Activated CD8-positive, alpha-beta memory T cell treated with anti-CD3 and anti-CD28 coated beads for 1 hour (primary cell): ENCODE measurements at places on chromosomes 11 and 22.

- DNase-seq = no peak
Measured at GRCh38 chr11:35618497-35619115, 346 bp downstream of the FJX1 start.

DNA sequence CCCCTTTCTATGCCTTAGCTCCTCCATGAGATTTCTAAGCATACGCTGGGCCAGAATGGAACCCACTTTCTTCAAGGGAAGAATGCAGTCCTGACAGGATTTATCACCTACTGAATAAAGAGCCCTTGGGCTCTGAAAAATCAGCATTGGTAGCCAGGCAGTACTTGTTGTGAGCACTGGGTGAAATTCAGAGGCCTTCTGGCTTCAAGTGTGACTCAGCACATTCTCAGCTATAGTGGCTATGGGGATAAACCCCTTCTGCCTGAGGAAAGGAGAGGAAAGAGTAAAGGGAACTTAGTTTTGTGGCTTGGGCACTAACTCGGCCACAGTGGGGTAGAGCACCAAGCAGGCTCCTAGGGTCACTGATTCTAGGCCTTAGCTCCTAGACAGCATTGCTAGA lies 574.8 kb downstream of the JRKL start:
- DNase-seq = no peak

DNA sequence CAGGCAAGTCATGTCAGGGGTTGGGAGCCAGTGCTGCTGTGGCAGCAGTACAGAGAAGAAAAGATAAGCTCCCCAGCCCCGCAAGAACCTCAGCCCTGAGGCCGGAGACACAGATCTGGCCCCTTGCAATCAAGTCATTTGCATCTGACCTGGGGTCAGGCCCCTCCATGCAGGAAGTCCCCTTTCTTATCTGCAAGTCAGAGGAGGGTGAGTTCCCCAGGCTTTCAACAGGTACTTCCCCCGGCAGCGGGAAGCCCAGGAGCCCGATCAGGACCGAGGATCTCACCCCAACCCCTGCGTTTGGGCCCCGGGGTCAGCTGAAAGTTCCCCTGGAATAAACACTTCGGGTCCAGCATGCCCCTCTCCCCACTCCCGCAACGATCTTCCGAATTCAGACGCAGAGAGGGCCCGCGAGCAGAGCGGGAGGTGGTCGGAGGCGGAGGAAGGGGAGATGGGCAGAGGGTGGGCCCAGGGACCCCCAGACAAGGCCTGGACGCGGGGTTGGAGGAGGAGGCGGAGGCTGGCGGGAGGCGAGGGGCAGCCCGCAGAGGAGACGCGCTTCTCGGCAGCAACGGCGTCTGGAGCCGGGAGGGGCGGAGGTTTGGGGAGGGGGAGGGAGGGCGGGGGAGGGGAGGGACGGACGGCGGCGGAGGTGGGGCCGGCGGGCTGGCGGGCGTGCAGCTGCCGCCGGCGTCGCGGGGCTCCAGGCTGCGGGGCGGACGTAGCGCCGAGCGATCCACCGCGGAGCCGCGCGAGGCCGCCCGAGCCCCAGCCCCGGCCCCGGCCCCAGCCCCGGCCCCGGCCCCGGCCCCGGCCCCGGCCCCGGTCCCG lies at the start of gene TSPAN18:
Gene TSPAN18, plus strand, starts transcription at position 680 of the 831 bp plus-strand sequence. CDS start 179,455 bp downstream, outside the sequence.
- peak; percentile 5 for DNase-seq

DNA sequence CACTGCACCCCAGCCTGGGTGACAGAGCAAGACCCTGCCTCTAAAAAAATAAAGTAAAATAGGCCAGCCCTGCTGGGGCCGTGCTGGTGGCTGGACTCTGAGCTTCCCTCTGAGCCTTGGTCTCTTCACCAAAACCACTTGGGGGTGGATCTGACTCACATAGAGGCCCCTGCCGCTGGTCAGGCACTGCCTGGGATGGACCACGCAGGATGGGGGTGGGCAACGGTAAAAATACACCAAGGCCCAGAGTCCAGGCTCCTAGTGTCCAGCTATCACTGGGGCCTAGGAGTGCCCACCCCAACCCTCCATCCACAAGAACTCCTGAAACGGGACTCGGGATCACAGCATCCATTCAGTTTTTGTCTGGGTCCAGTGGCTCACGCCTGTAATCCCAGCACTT lies 12.3 kb upstream of the UPK3A start:
- DNase-seq = no peak

DNA sequence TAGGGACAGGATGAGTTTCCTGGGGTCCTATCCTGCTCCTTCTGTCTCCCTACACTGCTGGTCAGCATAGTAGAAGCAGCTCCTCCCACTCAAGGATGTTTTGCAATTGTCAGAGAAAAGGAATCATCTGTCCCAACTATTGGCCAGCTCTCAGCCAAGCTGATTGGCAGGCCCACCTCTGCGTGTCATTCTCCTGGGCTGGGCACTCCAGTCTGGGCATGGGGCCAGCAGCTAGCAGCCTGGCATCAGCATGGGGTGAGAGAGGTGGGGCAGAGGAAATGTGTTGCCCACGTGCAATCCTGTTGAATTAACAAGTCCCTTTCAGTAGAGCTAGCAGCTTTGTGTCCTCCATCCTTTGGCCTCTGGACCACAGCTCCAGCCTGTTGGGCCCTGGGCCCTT lies 14.1 kb downstream of the ANKK1 start:
- no peak for DNase-seq

DNA sequence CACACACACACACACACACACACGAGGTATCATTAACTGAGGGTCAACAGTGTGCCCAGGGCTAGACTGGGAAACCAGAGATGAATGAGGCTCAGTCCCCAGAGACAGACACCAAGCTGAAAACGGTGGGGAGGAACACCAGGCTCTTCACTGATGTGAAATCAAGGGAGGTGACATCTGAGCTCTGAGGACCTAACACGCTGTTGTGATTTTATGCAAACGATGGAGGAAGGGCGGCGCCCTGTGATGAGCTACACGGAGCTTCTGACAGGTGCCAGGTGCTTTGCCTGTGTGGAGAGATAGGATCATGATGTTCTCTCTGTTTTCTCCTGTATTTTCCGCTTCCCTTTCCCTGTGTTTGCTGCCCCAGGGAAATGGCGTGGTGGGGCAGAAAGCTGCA lies 6.5 kb upstream of the CYB5R3 start:
- no peak for DNase-seq

DNA sequence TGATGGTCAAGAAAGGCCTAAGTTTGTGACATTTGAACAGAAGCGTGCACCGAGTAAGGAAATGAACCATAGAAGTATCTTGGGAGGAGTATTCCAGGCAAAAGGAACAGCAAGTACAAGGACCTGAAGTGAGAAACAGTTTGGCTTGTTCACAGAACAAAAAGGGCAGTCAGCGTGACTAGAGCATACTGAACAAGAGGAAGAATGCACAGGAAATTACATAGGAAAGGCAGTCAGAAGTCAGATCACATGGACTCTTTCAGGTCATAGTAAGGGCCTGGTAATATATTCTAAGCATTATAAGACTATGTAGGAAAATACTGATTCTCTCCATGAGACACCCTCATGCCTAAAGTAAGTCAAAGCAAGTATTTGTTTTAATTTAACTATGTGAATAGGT lies 52.3 kb upstream of the GAB2 start:
- DNase-seq = no peak

- no peak for DNase-seq
Measured at GRCh38 chr22:49481659-49482399, 345.8 kb downstream of the BRD1 start.

DNA sequence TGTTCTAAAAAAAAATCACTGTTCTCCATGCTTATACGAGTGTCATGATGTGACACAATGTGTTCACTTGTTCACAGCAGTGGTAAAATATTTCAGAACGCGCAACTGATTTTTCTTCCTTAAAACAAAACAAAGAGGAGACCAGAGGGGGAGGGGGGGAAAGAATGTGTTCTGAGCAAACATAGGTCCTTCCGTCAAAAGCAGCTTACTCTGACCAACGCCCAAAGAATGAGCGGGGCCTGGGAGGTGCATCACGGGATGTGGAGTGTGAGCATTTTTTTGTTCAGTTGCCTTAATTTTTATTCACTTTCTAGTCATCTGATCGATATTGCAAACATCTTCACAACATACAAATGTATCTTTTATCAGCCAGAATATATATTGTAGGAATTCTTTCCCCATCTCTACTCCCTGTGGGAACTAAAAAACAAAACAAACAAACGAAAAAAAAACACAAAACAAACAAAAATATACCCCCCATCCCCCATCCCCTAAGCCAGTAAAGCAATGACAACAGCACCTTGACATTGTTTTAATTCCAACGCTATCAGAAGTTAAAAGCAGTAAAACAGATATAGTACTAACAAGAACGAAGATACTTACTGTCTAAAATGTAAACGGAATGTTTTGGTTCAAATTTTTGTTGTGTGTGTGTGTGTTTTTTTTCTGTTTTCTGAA lies 43.3 kb downstream of the BDNF start:
- DNase-seq = no peak

DNA sequence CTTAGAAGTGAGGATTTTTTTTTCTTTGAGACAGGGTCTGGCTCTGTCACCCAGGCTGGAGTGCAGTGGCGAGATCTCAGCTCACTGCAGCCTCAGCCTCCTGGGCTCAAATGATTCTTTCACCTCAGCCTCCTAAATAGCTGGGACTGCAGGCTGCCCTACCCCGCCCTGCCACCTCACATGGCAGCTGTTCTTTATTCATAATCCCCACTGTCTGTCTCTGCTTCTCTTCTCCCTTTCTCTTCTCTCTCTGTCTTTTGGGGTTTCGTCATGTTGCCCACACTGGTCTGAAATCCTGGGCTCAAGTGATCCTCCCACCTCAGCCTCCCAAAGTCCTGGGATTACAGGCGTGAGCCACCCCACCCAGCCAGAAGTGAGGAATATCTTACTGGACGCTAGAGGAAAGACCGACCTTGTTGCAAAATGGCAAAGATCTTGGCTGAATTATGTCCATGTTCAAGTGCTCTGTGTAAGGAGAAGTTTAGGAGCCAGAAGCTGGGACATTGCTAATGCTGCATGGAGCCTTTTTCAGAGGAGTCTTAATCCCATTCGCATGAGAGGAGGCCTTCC lies 21.9 kb downstream of the KRTAP5-5 start:
- no peak for DNase-seq

GRCh38 chr11:62671608-62672389 lies at the start of the genes LBHD1 and UQCC3:
Gene LBHD1, minus strand, starts transcription at chr11:62672267. Its CDS starts 2,236 bp downstream, at chr11:62670031.
Gene UQCC3, plus strand, starts transcription at chr11:62671673. Its CDS starts 73 bp downstream, at chr11:62671746.
- no peak for DNase-seq
